Thoracic aorta (tissue), 2 donors: ENCODE measurements at places on chromosomes 2 and 18.

DNA sequence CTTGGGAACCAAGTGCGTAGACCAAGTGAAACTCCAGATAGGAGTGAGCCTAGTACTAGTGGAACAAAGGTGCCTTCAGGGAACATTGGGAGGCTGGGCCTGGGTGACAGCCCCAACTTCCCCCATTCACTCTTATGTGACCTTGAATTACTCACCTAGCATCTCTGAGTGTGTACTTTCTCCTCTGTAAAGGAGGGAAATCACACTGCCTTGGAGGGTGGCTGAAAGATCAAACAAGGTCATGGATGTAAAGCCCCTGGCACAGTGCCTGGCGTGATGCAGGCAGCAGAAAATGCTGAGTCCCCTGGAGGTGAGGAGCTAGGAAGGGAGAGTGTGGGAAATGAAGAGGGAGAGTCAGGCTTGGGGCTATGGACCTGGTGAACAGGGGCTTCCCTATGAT is 45.9 kb downstream of the MARCO start:
- H3K36me3 ChIP-seq: no peaks in the 10 kb centered on the region
- H3K4me1 ChIP-seq: no peaks in the 10 kb centered on the region
- H3K4me3 ChIP-seq: no peak overlapping the region
- H3K27me3 ChIP-seq: no peaks in the 10 kb centered on the region
- no peak for DNase-seq
- no peak overlapping the region for H3K27ac ChIP-seq

DNA sequence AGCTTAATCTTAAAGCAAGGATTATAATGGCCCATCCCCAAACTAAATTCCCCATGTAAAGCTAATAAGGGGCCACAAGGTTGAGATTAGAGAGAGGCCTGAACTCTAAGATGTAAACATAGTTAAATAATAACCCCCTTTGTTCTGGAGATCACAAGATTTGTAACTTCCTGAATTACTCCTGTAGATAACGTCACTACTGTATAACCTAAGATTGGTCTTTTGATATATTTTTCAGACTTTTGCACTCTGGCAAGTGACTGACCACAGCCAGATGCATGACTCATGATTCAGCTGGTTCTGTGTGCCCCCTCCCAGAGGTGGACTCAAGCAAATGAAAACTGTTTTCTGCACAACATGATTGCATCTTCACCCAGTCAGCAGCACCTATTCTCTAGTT is 686.0 kb upstream of the DDX18 start:
- H3K4me3 ChIP-seq: no peak overlapping the region
- no peak overlapping the region for H3K27ac ChIP-seq
- no peaks in the 10 kb centered on the region for H3K27me3 ChIP-seq
- no peaks in the 10 kb centered on the region for H3K36me3 ChIP-seq
- DNase-seq: no peak
- no peaks in the 10 kb centered on the region for H3K4me1 ChIP-seq

- no peaks in the 10 kb centered on the region for H3K4me1 ChIP-seq
- no peak overlapping the region for H3K27ac ChIP-seq
- no peak overlapping the region for H3K4me3 ChIP-seq
- no peaks in the 10 kb centered on the region for H3K36me3 ChIP-seq
Measured at GRCh38 chr2:77391119-77391518, 131.1 kb downstream of the LRRTM4 start.

GRCh38 chr2:46814160-46814961 is 101.2 kb downstream of the MCFD2 start:
- H3K4me1 ChIP-seq: peaks cover 41% of the 10 kb centered on the region
- H3K27ac ChIP-seq: peak overlapping the region; percentile 82
- H3K4me3 ChIP-seq: no peak overlapping the region

DNA sequence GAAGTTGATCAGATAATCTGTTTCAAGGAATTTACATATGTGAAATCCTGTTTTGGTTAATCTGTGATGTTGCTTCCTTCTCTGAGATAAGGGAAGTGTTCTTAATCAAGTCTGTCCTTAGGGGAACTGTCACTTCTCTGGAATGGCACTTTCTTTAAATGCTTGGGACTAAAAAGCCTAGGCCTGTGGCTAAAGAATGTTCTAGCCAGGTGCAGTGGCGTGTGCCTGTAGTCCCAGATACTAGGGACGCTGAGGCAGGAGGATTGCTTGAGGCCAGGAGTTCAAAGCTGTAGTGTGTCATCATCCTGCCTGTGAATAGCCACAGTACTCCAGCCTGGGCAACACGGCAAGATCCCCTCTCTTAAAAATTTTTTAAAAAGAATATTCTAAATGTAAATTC is 217.6 kb upstream of the SIX3 start:
- H3K4me3 ChIP-seq: no peak overlapping the region
- H3K36me3 ChIP-seq: no peaks in the 10 kb centered on the region
- H3K4me1 ChIP-seq: peaks cover 15% of the 10 kb centered on the region
- no peak overlapping the region for H3K27ac ChIP-seq

DNA sequence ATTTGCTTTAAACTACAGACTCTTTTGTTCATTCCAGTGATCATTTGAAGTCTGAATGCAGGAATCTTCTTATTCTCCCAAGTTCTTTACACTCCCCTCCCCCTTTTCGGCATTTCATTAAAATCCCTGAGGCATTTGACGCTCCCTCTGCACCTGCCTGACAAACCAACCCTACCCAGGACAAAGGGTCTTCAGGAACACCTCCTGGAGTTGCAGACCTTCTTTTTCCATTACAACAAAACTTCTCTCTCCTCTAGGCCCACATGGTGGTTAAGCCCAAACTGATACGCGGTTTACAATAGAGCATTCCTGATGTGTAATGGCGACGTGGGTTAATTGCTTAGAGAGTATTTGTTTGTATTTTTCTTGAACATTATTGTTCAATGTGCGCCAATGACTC is 367.4 kb downstream of the FBXO15 start:
- H3K4me3 ChIP-seq: no peak overlapping the region
- no peak for DNase-seq
- H3K27ac ChIP-seq: no peak overlapping the region
- no peaks in the 10 kb centered on the region for H3K4me1 ChIP-seq
- no peaks in the 10 kb centered on the region for H3K27me3 ChIP-seq
